Posterior vena cava (tissue), 2 donors: ENCODE measurements at places on chromosomes 16 and 17. TPM values are rescaled to one million over a fixed set of nuclear protein-coding genes. Genes with fewer than 3 reads are reported as not detected.

GRCh38 chr17:74274060-74274708 lies at the start of gene DNAI2:
DNAI2 (plus strand) TSS chr17:74274234; CDS start chr17:74281818, 7,584 bp downstream.
- no peak for DNase-seq

The PPP4C gene
- 40.0 TPM for total RNA-seq

The CASKIN2 gene
- 57.6 TPM for total RNA-seq

GRCh38 chr17:77827039-77827438 lies 131.5 kb upstream of the TNRC6C start:
- peak; percentile 69 for DNase-seq
